ENCODE measurements at places on chromosomes 16 and 17.

GRCh38 chr17:44738214-44738906 lies 20.4 kb upstream of the ADAM11 start:
- DNase-seq: no peak

DNA sequence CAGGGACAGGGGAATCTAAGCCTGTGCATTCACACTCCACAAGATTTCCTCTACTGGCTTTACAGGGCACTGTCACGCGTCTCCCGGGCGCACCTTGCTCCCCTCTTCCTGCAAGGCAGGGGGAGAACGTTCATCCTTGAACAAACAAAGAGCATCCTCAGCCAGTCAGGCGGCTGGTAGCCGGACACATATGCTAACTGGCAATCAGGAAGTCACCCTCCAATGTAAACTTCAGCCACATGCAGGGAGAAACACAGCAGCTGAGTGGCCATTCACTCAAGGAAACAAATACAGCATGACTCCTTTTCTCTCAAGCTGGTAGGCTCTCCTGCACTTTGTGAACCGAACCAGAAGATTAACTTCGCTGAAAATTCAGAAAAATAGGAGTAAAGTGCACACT lies 10.8 kb upstream of the HSBP1 start:
- DNase-seq: no peak

- no peak for DNase-seq
Measured at GRCh38 chr16:87541147-87541871, 48.5 kb upstream of the ZCCHC14 start.

GRCh38 chr17:72747501-72747900 lies 345.0 kb downstream of the SLC39A11 start:
- DNase-seq: no peak

- no peak for DNase-seq
Measured at GRCh38 chr17:43803758-43804157, 23.5 kb downstream of the CFAP97D1 start.

DNA sequence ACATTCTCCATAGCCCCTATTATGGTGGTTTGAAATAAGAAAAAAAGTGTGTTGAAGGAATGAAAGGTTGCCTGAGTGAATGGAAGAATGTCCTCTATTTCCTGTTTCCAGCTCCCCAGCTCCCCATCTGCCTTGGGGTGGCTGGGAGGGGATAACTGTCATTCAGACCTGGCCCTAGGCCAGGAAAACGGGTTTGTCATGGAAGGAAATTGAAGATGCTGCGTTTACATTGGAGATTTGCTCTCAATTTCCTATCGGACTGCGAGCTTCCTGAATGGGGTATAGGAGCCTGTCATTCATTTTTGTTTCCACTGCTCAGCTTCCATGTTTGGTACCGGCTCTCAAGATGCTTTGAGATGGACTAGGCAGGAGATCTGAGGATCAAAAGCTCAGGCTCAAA lies 2.2 kb upstream of the FZD2 start:
- no peak for DNase-seq

DNA sequence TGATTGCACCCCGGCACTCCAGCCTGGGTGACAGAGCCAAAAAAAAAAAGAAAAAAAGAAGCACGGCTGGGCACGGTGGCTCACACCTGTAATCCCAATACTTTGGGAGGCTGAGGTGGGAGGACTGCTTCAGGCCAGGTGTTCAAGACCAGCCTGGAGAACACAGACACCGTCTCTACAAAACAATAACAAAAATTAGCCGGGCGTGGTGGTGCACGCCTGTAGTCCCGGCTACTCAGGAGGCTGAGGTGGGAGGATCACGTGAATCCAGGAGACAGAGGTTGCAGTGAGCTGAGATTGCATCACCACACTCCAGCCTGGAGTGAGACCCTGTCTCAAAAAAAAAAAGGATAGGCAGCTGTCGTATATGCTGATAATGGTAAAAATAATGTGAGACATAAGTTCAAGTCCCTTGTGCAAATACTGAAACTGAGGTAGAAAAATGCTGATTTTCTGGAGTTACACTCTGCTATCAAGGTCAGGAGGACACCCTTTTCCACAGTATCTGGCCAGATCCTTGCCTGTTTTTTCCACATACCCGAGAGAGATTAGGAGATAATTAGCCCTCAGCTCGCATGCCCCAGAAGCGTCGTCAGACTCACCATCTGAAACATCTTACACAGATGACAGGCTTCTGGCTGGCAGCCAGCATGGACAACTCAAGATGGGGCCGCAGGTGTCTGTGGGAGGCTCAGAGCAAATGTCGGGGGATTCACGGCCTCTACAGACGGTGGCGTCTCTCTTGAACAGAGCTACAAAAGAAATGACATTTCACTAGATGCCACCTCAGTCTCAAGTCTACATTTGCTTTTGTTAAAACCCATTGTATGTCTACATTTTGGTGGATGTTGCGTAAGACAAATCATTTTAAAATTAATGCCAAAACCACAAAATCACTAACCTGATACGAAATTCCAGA lies 36.8 kb downstream of the WDR45B start:
- DNase-seq: no peak

DNA sequence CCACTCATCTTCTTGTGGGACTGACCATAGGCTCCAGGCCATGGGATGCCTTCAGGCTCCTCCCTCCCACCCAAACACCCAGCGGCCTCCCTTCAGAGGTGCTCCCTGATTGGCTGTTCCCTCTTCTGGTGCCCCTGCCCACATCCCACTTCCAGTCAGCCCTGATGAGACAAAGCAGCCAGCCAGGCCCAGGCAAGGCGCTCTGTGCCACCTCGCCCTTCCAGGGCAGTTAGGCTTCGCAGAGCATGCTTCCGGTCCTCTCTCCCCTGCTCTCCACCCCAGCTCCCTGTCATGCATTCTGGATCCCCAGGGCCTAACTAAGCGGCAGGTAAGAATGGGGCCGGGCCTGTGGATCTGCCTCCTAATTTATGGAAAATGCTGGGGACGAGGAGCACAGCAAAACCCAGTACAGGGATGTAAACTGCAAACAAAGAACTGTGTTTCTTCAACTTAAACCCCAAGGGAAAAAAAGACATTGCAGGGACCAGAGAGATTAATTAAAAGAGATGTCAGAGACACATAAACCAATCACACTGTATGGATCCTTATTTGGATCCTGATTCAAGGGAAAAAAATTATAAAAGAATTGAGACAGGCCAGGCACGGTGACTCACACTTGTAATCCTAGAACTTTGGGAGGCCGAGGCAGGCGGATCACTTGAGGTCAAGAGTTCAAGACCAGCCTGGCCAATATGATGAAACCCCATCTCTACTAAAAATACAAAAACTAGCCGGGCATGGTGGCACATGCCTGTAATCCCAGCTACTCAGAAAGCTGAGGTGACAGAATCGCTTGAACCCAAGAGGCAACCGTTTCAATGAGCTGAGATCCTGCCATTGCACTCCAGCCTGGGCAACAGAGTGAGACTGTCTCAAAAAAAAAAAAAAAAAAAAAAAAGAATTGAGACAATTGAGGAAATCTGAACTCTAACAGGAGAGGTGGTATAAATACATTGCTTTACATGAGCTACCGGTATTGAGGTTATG lies 26.0 kb downstream of the ZDHHC7 start:
- no peak for DNase-seq

- no peak for DNase-seq
Measured at GRCh38 chr16:54847207-54847606, 83.5 kb upstream of the IRX5 start.

DNA sequence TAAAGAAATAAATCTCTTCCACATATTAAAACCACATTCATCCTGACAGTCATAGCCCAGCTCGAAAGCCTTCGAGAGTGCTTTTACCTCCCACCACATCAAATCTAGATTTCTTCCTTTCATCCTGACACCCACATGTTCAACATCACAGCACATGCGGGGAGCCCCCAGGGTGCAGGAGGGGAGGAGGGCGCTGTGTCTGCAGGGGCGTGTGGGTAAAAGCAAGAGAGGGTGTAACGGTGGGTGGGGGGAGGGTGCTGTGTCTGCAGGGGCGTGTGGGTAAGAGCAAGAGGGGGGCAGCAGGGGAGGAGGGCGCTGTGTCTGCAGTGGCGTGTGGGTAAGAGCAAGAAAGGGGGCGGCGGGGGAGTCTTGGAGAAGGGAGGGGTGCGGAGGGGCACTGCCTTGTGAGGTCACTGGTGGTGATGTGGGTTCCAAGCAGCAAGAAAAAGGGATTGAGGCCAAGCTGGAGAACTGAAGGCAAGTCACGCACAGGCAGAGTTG lies 34.7 kb downstream of the ADCY9 start:
- DNase-seq: no peak
